Activated CD8-positive, alpha-beta T cell treated with anti-CD3 and anti-CD28 coated beads, Interleukin-2, amount 10 ng/mL, durations not matched to agents 7 days and 5 days (primary cell): ENCODE measurements at places on chromosomes 13 and 19.

DNA sequence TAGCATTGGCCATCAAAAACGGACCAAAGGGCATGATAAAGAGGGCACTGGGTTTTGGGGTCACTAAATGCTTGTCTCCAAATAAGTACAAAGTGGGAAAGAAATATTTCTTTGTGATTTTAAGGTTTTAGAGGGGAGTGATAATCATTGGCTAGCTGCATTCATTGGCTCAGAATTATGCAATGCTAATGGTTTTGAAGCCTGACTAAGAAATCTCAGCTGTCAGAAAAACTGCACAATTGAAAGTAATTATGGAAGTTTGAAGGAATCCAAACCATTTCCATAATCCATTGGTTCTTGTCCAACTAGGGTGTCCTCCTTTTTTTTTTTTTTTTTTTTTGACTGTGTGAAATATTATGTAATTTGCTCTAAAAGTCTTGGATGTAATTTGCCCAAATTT lies 88.2 kb upstream of the ARGLU1 start:
- no peak for DNase-seq

DNA sequence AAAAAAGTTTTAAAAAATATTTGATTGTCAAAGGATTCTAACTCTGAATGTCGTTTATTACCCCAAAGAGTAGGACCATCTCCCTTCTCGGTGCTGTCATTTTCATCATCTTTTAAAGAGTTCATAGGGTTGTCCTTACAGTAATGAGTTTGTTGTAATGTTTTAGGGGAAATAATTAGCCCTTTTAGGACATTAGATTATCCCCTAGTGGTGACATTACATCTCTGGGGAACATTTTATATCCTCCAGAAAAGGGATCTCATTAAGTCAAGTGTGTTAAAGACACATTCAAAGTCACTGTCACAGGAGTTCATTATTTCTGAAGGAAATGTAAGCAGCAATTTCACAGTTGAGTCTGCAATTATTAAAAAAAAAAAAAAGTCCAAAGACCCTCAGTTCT lies 99.3 kb upstream of the GJB6 start:
- no peak for DNase-seq

- no peak for DNase-seq
These were observed 11.1 kb downstream of the CILP2 start for GRCh38 chr19:19548915-19549759.

- no peak for DNase-seq
These were observed 395.0 kb downstream of the PCDH9 start for GRCh38 chr13:66835040-66835628.

DNA sequence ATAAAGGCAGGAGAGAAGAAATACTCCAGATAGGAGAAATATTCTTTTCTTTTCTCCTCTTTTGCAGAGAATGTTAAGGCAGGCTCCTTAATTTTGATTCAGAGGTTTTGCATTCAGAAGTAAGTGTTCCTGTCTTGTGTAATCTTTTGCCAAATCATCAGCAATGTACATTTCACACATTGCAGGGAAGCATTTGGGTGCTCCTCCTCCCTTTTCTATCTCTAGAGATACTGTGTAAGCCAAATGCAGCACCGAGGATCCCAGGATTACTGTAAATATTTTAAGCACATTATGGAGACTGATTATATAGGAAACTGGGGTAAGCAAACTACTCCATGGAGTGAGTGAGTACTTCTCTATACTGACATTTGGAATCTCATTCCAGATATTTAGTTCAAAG lies 7.2 kb downstream of the ATP8A2 start:
- no peak for DNase-seq
